ENCODE measurements at places on chromosomes 3 and 15. TPM values are rescaled to one million over a fixed set of nuclear protein-coding genes. Genes with fewer than 3 reads are reported as not detected.

The TRIM42 gene
- not detected for total RNA-seq

The SCG3 gene
- 13.0 TPM for total RNA-seq

The GABRA5 gene
- total RNA-seq: 0.67 TPM

GRCh38 chr3:7203969-7204847, 343.3 kb downstream of the GRM7 start:
- H3K4me1 ChIP-seq: peaks cover 5% of the 10 kb centered on the region
- no peaks in the 10 kb centered on the region for H3K36me3 ChIP-seq
- no peak for DNase-seq
- no peaks in the 10 kb centered on the region for H3K27me3 ChIP-seq
- no peak overlapping the region for H3K4me3 ChIP-seq

DNA sequence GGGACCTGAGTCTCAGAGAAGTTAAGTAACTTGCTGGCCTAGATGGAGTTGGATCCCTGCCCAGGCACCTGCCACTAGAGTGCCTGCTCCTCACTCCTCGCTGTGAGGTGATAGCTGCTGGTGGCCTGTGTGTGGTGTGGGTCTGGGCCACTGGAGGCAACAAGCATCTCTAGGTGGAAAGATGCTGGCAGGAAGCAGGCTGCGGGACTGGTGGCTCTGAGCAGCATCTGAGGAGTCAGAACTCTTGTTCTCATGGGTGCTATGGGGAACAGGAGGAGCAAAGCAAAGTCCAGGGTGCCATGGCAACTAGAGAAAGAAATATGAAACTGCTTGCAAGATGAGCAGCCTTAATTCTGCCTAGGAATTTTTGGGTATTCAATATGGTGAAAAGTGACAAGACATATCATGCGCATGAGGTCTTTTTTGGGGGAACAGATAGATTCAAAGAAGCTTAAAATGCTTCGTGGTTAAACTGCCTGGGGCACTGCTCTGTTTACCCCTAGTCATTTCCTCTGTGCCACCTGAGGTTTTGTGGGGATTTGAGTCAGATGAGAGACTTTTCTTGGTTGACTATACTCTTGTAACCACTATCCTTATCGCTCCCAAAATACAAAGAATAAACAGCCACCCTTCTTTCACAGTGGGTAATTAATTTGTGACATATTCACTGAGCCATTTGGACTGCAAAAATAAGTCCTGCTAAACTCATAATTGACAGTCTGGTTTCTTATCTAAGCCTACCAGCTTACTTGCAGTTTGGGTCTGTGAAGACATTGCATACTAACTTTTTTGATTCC, 50.3 kb downstream of the MED12L start:
- H3K4me3 ChIP-seq: no peak overlapping the region
- no peaks in the 10 kb centered on the region for H3K4me1 ChIP-seq
- no peak overlapping the region for H3K27ac ChIP-seq
- H3K36me3 ChIP-seq: no peaks in the 10 kb centered on the region
- DNase-seq: no peak

DNA sequence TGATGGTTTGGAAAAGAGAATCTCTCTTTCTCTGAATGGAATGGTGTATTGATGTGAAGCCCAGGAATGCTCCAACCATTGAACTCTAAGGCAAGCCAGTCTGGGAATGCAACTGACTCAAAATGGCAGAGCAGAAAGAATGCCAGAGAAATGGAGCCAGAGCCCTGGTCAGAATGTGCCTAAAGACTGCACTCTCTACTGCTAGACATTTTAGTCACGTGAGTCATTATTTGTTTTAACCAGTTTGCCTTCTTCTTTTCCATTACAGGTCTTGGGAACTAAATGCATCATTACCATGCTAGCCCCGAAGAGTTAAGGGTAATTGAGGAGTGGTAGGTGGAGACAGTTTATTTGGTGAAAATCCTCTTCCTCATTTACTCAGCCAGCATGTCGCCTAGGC, 67.3 kb upstream of the TRIM42 start:
- H3K27ac ChIP-seq: no peak overlapping the region
- no peak for DNase-seq
- H3K4me3 ChIP-seq: no peak overlapping the region
- no peaks in the 10 kb centered on the region for H3K36me3 ChIP-seq
- peaks cover 17% of the 10 kb centered on the region for H3K27me3 ChIP-seq

Measured in type B pancreatic cell (in vitro differentiated cells).